Ammon's horn (tissue), 1 donor: ENCODE measurements at places on chromosomes 2 and 18.

GRCh38 chr2:225041851-225042799, at the start of gene DOCK10:
DOCK10 (minus strand) TSS chr2:225042468; CDS start chr2:225042374, 94 bp downstream.
- peak; percentile 56 for DNase-seq

- DNase-seq = no peak
These were observed 119.9 kb downstream of the MTCL1 start for GRCh38 chr18:8825273-8825672.

- no peak for DNase-seq
These were observed 92.5 kb upstream of the NCK2 start for GRCh38 chr2:105652014-105652796.

DNA sequence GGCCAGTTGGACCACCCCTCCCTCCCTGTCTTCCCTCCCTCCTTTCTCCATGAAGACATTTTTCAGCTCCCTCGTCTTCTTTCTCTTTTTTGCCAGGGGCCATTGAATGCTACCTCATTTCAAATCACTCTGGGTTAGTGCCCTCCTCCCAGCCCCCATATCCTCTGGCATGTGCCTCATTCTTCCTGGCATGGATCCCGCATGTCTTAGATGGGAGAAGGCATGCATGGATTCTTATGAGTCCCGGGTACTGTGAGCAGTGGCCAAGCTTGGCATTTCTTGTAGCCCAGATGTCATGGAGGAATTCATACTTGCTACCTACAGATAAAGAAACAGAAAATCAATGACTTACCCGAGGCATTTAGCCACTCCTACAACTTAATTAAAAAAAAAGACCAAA, 9.0 kb upstream of the HAAO start:
- DNase-seq = no peak

DNA sequence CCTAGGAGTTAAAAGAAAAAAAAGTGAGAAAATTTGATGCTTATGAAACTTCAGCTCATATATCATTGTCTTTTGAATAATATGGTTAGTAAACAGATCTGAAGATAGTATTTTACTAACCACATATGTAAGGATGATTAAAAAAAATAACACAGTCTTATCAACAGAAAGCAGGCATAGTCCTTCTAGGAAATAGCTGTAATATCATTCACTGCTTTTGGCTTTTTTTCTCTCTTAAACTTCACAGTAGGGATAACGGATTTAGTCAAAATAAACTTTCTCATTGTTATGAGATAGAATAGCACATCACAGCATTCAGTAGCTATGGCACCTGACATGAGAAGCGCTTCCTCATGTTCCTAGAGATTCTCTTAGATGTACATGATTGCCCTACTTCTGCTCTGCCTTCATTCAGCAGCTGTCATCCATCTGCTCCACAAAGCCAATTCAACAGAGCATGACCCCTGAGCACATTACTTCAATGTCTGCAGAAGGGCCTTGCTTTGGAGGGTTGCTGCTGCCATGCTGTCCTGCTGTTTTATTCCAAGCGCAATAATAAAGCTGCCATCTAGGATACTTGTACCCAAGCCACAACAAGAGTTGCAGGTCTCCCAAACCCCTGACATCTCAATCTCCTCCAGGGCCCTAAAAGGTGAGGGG, 67.0 kb downstream of the TTC21B start:
- DNase-seq = no peak

- DNase-seq = no peak
These were observed 17.9 kb downstream of the PLEKHA3 start for GRCh38 chr2:178498137-178498536.

DNA sequence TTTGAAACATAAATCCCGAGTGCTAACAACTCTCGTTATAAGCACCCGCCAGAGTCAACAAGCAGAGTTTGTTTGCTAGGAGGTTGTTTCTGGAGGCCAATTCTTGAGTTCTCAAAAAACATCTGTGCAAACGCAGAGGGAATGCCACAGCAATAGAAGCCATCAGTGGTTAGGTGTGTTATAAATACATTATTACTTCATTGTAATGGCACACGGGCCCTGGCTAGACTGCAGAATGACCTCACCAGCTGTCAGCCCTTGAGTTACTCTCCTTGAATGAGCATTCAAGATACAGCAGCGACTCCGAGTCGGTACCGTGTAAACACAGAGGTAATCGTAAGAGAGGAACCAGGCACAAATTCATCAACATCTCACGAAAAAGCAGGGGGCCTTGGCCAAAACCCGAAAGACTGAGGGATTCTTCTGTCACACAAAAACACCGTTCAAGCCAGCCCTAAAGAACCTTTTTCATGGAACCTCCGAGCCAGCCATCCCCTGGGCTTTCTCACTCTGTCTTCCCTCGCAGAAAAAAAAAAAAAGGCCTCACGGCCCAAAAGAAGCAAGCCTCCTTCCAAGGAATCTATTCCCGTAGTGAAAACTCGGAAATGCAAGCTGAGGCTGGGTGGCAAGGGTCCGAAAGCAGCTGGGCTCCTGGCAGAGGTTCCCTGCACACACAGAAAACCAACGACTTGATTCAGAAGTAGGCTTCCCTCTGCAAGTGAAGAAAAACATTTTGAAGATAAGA, 133.7 kb upstream of the MEIS1 start:
- no peak for DNase-seq

GRCh38 chr2:101516823-101517690, 42.1 kb upstream of the RFX8 start:
- DNase-seq = no peak

GRCh38 chr2:25294573-25295462, 46.9 kb downstream of the DNMT3A start:
- peak; percentile 84 for DNase-seq

- DNase-seq = no peak
These were observed 68.8 kb downstream of the DOK6 start for GRCh38 chr18:69469444-69469919.

DNA sequence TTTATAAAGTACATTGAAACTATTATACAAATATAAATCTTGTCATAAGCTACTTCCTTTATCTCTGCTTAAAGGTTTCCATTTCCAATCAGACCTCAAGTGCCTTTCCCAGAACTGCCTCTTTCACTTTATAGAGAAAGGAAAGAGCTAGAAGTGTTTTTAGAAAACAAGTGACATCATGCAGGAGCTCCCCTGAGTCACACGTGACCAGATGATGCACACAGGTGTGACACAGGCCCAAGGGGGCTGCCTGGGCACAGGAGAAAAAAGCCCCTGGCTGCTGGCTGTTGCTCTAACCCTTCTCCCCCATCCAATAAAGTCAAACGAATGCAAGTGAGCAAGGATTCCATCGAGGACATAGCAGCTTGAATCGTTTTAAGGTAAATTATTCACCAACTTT, 21.4 kb upstream of the SH3BP4 start:
- no peak for DNase-seq

GRCh38 chr2:167708998-167709397, 538.4 kb downstream of the STK39 start:
- DNase-seq = no peak

DNA sequence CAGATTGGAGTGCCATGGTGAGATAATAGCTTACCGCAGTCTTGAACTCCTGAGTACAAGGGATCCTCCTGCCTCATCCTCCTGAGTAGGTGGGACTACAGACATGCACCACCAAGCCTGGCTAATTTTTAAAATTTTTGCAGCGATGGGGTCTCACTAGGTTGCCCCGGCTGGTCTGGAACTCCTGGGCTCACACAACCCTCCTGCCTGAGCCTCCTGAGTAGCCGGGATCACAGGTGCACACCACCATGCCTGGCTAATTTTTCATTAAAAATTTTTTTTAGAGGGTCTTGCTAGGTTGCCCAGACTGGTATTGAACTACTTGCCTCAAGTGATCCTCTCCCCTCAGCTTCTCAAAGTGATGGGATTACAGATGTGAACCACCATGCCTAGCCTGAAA, 27.8 kb downstream of the RAB31 start:
- DNase-seq = no peak

GRCh38 chr2:228527197-228527881, 345.9 kb upstream of the SPHKAP start:
- no peak for DNase-seq

DNA sequence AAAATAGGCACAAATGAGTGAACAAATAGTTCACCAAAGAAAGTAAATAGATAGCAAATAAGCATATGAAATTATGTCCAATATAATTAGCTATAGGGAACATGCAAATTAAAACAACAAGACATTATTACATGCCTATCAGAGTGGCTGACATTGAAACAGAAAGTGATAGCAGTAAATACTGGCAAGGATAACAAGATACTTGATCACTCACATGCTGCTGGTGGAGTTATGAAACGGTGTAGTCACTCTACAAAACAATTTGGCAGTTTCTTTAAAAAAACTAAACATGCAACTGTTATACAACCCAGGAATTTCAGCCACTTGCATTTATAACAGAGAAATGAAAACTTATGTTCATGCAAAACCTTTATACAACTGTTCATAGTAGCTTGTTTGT, 439.2 kb upstream of the ACVR2A start:
- DNase-seq = no peak

GRCh38 chr2:190578158-190579057, 43.9 kb upstream of the NEMP2 start:
- peak; percentile 45 for DNase-seq

DNA sequence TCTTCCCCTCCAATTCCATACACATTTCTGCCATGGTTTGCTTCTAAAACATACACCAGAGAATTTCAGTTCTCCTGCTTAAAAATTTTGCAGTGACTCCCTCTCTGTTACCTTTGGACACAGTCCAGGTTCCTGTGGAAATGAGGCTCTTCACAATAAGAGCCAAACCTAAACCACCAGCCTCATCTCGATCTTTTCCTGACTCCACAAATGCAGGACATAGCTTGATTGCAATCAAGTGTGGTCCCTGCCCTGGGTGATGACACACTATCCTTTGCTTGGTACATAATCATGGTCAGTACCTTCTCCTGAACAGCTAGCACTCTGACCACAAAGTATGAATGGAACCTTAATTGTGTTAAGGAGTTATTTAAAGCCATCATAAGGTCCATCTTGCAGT, 134.9 kb upstream of the CHAC2 start:
- DNase-seq = no peak

- no peak for DNase-seq
These were observed 326.3 kb upstream of the ETAA1 start for GRCh38 chr2:67070826-67071225.

GRCh38 chr2:42905341-42906110, 113.1 kb upstream of the HAAO start:
- DNase-seq = no peak

- no peak for DNase-seq
These were observed 35.2 kb downstream of the UXS1 start for GRCh38 chr2:106158871-106159270.

GRCh38 chr18:64409511-64409910, 260.6 kb upstream of the LINC00305 start:
- DNase-seq = no peak

DNA sequence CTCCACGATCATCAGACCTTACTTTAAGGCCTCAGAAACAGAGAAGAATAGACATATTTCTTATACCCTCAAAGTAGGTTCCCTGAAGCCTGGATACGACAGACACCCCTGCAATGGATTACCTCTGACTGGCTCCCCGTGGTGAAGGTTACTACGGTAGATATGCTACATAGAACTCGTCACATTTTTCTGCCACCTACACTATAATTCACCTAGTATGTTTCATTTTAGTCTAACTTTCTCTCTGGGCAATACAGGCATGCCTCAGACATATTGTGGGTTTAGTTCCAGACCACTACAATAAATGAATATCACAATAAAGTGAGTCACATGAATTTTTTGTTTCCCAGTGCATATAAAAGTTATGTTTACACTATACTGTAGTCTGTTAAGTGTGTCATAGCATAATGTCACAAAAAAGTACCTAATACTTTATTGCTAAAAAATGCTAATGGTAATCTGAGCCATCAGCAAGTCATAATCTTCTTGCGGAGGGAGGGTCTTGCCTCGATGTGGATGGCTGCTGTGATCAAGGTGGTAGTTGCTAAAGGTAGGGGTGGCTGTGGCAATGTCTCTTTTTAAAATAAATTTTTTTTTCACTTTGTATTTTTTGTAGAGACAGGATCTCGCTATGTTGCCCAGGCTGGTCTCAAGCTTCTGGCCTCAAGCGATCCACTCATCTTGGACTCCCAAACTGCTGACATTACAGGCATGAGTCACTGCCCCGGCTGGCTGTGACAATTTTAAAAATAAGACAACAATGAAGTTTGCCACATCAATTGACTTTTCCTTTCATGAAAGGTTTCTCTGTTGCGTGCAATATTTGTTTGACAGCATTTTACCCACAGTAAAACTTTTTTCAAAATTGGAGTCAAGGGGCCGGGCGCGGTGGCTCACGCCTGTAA, 64.6 kb downstream of the TGIF1 start:
- DNase-seq = no peak

- no peak for DNase-seq
These were observed 144.6 kb downstream of the QPCT start for GRCh38 chr2:37489041-37489456.

DNA sequence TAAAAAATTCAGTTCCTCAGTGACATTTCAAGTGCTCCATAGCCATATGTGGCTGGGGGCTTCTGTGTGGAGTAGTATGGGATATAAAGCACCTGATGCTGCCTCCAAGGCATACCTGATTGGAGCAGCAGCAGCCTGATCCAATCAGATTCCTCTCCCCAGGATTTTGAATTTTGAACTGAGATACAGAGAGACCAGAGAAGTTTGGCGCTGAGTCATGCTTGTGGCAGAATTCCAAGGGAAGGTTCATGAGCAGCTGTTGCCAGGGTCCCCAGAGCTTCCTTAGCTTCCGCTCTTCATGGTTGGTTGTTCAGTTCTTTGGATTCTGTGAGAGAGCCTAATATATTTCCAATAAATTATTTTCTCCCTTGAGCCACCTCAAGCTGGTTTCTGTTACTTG, 29.0 kb upstream of the CFAP36 start:
- peak; percentile 49 for DNase-seq

DNA sequence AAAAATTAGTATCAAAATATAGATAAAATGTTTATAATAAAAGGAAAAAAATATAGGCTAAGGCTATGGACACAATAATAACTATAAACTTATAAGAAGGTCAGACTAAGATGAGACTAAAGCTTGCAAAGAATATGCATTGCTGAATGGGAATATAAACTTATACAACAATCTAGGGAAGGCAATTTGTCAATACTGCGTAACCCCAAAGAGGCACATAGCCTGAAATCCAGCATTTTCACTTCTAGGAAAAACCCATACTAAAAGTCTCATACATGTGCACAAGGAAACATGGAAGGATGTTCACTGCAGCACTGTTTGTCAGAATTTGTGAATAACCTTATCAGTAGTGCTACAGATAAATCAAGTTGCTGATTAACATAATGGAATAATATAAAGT, 45.5 kb downstream of the FANCL start:
- DNase-seq = no peak

DNA sequence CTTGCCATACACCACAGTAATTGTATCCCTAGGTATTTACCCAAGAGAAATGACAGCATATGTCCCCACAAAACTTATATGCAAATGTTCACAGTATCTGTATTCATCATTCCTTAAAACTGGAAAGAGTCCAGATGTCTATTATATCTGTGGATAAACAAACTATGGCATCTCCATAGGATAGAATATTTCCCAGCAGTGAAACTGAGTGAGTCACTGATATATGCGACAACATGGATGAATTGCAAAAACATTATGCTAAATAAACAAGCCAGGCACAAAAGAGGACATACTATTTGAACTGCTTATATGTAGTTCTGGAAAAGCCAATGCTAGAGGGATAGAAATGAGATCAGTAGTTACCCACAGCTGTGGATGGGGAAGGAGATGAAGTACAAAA, 359.4 kb upstream of the DSEL start:
- no peak for DNase-seq
